ENCODE measurements at places on chromosomes 6 and 20. TPM values are rescaled to one million over a fixed set of nuclear protein-coding genes. Genes with fewer than 3 reads are reported as not detected.
A peak's percentile ranks its signal among the peaks of the same experiment; 100 is the strongest.

DNA sequence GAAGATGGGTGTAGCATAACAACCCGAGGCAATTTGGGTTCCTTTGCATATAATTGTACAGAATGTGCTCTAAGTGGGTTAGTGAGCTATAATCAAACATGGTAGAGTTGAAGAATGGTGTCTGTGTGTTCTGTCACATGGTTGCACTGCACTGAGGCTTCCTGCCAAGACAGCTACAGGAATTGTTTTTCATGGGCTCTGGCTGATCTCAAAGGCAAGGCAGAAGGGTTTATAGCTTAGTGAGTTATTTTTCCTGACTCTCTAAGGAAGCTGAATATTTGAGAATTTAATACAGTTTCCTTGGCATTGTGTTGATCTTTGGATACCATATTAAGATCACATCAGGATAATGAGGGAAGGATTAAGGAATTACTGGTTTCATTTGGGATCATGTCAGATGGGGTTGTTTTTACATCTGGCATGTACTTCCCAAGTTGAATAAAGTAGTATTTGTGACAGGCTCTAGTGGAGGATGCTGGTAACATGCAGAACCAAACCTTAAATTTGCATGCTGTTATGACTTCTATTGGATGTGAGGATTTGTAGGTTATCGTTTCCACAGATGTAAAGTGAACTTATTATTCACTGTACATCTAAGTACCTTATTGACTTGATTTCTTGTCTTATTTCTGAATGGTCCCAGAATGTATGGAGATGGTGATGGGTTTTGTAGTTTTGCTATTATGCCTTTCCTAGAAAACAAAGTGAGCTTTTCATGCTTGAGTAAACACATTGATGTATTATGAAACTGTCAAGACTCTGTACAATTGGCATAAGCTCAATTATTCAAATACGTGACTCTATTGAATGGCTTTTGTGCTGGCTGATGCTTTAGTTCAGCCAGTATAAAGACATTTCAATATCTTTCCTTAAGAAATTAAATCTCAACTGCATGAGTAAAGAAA, 43.3 kb downstream of the LRRC1 start:
- no peak overlapping the region for H3K27ac ChIP-seq
- no peak overlapping the region for H3K4me3 ChIP-seq
- DNase-seq = no peak
- no peaks in the 10 kb centered on the region for H3K4me1 ChIP-seq
- H3K36me3 ChIP-seq = no peaks in the 10 kb centered on the region

GRCh38 chr20:23278172-23278571, 72.4 kb upstream of the NXT1 start:
- no peaks in the 10 kb centered on the region for H3K4me1 ChIP-seq
- H3K27me3 ChIP-seq = peaks cover 4% of the 10 kb centered on the region
- no peaks in the 10 kb centered on the region for H3K36me3 ChIP-seq
- DNase-seq = no peak

DNA sequence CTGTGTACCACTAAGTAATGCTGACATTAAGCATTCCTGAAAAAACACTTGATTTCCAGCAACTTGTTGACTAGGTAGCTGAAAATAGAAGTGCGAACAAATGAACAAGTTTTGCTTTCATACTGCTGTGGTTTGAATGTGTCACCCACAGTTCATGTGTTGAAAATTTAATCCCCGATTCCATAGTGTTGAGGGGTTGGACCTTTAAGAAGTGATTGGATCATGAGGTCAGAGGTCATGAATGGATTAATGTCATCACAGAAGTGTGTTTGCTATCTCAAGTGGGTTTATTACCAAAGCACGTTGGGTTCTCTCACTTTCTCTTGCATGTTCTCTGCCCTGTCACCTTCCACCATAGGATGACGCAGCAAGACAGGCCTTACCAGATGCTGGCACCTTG, 568.5 kb downstream of the UTRN start:
- no peak overlapping the region for H3K27ac ChIP-seq
- H3K4me3 ChIP-seq = no peak overlapping the region
- no peaks in the 10 kb centered on the region for H3K4me1 ChIP-seq
- peaks cover 28% of the 10 kb centered on the region for H3K36me3 ChIP-seq

GRCh38 chr6:44035621-44036020, 91.6 kb downstream of the MRPL14 start:
- DNase-seq = no peak
- no peaks in the 10 kb centered on the region for H3K36me3 ChIP-seq
- peaks cover 4% of the 10 kb centered on the region for H3K27me3 ChIP-seq
- H3K4me3 ChIP-seq = no peak overlapping the region
- no peak overlapping the region for H3K27ac ChIP-seq

DNA sequence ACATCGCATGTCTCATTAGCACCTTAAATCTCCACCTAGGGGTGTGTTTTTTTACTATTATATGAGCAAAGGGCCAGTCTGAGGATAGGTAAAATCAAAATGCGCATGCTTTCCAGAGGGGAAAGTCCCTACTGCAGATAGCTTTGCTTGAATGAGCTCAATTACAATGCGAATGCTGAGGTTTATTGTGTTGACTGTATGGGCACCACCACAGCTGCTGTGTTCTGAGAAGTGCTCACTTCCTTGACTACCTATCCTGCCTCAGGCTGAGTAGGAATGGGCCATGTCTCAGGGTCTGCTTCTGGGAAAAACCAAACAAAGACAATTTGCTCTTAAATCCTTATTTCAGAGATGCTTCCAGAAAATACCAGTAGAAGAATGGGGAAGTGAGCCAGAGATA, 36.6 kb downstream of the MOCS1 start:
- H3K4me3 ChIP-seq = no peak overlapping the region
- no peak for DNase-seq

DNA sequence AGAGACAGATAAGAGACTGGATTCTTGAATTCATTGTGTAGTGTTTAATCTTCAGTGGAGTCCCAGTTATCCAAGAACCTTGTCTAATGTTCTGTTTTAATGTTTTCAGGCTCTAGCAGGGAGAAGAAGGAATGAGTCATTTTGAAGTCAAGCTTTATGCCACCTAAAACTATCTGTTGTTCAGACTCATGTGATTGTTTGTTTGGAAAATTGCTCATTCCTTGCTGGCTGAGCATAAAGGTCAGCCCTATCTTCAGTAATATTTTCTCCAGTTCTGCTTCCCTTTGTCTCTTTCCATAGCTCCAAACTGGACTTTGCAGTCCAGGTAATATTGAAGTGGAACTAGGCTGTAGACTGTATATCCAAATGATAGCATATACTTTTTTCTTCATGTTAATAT, 34.2 kb downstream of the CLVS2 start:
- H3K4me1 ChIP-seq = no peaks in the 10 kb centered on the region
- no peaks in the 10 kb centered on the region for H3K27me3 ChIP-seq
- no peak overlapping the region for H3K4me3 ChIP-seq
- no peak for DNase-seq

DNA sequence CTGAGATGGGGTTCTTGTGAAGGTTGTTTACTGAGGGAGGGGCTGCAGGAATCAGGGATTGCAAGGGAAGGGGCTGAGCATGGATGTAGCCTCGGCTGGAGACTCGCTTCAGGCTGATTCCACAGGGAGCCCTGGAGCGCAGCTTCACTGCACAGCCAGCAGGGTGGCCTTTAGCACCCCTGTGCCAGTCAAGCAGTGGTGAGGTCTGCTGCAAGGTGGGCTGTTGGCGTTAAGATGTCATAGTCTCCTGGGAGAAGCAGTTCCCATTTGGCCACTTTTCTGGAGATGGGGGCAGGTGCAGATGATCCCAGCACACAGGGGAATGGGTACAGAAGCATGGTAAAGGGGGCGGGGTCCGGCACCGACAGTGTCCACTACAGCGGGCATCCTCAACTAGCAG, 126.3 kb downstream of the TOX2 start:
- DNase-seq = no peak
- H3K4me3 ChIP-seq = no peak overlapping the region
- no peak overlapping the region for H3K27ac ChIP-seq
- H3K36me3 ChIP-seq = no peaks in the 10 kb centered on the region
- peaks cover 46% of the 10 kb centered on the region for H3K27me3 ChIP-seq
- no peaks in the 10 kb centered on the region for H3K4me1 ChIP-seq

GRCh38 chr20:35002426-35003210, 47.0 kb downstream of the MYH7B start:
- peaks cover 23% of the 10 kb centered on the region for H3K36me3 ChIP-seq
- DNase-seq = no peak
- H3K27me3 ChIP-seq = no peaks in the 10 kb centered on the region

The RAET1L gene
- not detected for total RNA-seq

- H3K27me3 ChIP-seq = peaks cover 2% of the 10 kb centered on the region
- no peak overlapping the region for H3K4me3 ChIP-seq
- H3K27ac ChIP-seq = no peak overlapping the region
- no peaks in the 10 kb centered on the region for H3K4me1 ChIP-seq
- DNase-seq = no peak
Measured at GRCh38 chr6:144263786-144264185, 21.3 kb upstream of the UTRN start.

The SLC22A7 gene
- not detected for total RNA-seq

The EBF4 gene
- 0.27 TPM for total RNA-seq

GRCh38 chr6:98579079-98579478, 255.3 kb upstream of the POU3F2 start:
- no peaks in the 10 kb centered on the region for H3K4me1 ChIP-seq
- H3K36me3 ChIP-seq = no peaks in the 10 kb centered on the region
- no peak overlapping the region for H3K27ac ChIP-seq
- no peak overlapping the region for H3K4me3 ChIP-seq

GRCh38 chr6:47044397-47044796, 2.3 kb upstream of the ADGRF1 start:
- H3K27ac ChIP-seq = no peak overlapping the region
- peaks cover 2% of the 10 kb centered on the region for H3K4me1 ChIP-seq
- H3K4me3 ChIP-seq = no peak overlapping the region
- H3K36me3 ChIP-seq = no peaks in the 10 kb centered on the region

The VWA7 gene
- total RNA-seq = 5.2 TPM

DNA sequence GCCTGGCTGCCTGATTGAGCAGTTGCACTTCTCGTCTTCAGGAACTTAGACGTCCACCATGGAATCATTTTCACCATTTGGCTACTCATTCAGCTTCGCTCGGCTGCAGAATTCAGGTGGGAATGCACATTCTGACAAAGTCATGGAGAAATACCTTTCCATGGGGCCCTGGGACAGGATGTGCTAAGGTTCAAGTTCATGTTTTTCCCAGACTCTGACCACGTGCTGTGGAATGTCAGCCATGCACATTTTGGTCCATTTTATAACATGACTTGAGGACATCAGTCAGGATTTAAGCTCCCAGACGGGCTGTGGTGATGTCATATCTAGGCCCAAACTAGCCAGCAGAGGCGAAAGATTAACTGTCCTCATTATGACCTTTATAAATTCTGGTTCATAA, 205.3 kb downstream of the TBXT start:
- no peak overlapping the region for H3K4me3 ChIP-seq
- H3K4me1 ChIP-seq = no peaks in the 10 kb centered on the region
- H3K36me3 ChIP-seq = no peaks in the 10 kb centered on the region
- DNase-seq = no peak

DNA sequence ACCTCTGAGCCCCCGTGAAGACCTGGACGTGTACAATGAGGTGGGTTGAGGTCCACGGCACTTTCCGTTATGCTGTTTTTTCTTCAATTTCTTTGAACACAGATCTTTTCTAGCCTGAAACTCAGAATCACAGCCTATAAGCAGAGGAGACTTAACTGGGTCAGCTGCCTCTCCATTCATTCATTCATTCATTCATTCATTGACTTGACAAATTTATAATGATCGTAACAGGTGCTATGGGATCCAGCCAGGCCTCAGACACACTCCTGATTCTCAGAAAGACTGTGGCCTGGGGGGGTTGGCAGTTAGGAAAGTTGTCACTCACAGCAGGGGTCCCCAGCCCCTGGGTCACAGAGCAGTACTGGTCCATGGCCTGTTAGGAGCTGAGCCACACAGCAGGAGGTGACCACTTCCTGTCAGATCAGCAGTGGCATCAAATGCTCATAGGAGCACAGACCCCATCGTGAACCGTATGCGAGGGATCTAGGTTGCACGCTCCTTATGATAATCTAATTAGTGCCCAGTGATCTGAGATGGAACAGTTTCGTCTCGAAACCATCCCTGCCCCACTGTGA, 38.6 kb upstream of the IRF4 start:
- no peaks in the 10 kb centered on the region for H3K4me1 ChIP-seq
- H3K36me3 ChIP-seq = peaks cover 2% of the 10 kb centered on the region
- no peak overlapping the region for H3K27ac ChIP-seq
- DNase-seq = no peak
- H3K4me3 ChIP-seq = no peak overlapping the region

The CLPSL2 gene
- not detected for total RNA-seq

GRCh38 chr6:47242483-47243386, 67.0 kb downstream of the TNFRSF21 start:
- peak; percentile 85 for DNase-seq
- H3K4me3 ChIP-seq = no peak overlapping the region
- H3K4me1 ChIP-seq = peaks cover 34% of the 10 kb centered on the region

DNA sequence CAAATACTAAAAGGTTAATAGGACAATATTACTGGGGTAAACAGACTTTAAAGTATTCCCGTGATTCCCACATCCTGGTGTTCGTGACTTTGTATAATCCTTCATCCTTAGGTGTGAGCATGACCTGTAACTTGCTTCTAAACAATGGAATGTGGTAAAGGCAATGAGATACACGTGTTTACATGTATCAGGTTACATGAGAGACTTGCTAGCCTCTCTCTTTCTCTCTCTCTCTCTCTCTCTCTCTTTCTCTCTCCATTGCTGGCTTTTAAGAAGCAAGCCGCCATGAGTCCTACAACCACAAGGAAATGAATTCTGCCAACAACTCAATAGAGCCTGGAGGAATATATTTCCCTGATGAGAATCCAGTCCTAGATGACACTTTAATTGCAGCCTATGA, 83.9 kb upstream of the LGSN start:
- H3K36me3 ChIP-seq = no peaks in the 10 kb centered on the region
- H3K27ac ChIP-seq = no peak overlapping the region
- H3K4me3 ChIP-seq = no peak overlapping the region
- H3K27me3 ChIP-seq = no peaks in the 10 kb centered on the region

DNA sequence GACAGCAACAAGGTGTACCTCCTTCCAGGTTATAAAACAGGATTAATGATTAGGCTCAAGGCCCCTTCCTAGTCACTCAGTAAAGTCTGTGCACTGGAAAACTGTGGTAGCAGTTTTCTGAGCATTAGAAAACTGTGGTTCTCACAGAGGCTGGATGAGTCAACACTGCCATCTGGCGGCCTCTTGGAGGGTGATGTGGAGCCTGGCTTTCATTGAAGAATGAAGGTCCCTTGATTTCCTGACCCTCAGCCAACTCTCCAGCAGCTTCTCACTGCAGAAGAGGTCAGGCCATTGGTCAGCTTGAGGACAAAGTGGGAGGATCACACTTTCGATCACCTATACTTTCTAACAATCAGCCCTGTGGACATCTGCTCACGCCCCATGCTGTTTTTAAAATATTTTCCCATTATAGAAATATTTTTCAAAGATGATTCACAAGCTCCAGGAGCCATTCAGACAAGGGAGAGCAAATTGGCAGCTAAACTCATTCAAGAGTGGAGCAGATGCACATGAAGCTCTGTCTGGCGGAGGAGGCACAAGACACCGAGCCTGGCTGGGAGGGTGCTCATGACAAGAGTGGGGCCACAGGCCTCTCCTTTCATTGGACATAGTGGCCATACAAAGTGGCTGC, 23.2 kb downstream of the PSMB1 start:
- peaks cover 10% of the 10 kb centered on the region for H3K4me1 ChIP-seq
- peaks cover 11% of the 10 kb centered on the region for H3K36me3 ChIP-seq
- no peak overlapping the region for H3K4me3 ChIP-seq
- H3K27ac ChIP-seq = no peak overlapping the region
- DNase-seq = peak; percentile 73
- H3K27me3 ChIP-seq = peaks cover 3% of the 10 kb centered on the region

GRCh38 chr6:142002825-142003405, 129.8 kb upstream of the GJE1 start:
- no peak overlapping the region for H3K27ac ChIP-seq
- no peaks in the 10 kb centered on the region for H3K36me3 ChIP-seq
- H3K4me3 ChIP-seq = no peak overlapping the region
